ENCODE measurements at places on chromosomes 13 and 19. TPM values are rescaled to one million over a fixed set of nuclear protein-coding genes. Genes with fewer than 3 reads are reported as not detected.

ZSWIM9 gene
- 9.8 TPM for total RNA-seq

FOSB gene
- total RNA-seq = 3.7 TPM

VSIG10L gene
- total RNA-seq = 1.5 TPM

ARHGAP45 gene
- 24.3 TPM for total RNA-seq

KCNC3 gene
- total RNA-seq = 7.8 TPM

CNFN gene
- total RNA-seq = 0.76 TPM

MCEMP1 gene
- total RNA-seq = 0.64 TPM

KCTD15 gene
- total RNA-seq = 65.7 TPM

FFAR2 gene
- 1.5 TPM for total RNA-seq

ICAM4 gene
- 3.0 TPM for total RNA-seq

KIR2DL3 gene
- total RNA-seq = not detected

SPC24 gene
- total RNA-seq = 28.0 TPM

RDH8 gene
- not detected for total RNA-seq
